Transverse colon (tissue), 4 donors: ENCODE measurements at places on chromosomes 6 and 20. TPM values are rescaled to one million over a fixed set of nuclear protein-coding genes. Genes with fewer than 3 reads are reported as not detected.

SPATS1 gene
- total RNA-seq, result not detected

CCN2 gene
- total RNA-seq, result 146 TPM

FNDC1 gene
- total RNA-seq, result 1.8 TPM

DNA sequence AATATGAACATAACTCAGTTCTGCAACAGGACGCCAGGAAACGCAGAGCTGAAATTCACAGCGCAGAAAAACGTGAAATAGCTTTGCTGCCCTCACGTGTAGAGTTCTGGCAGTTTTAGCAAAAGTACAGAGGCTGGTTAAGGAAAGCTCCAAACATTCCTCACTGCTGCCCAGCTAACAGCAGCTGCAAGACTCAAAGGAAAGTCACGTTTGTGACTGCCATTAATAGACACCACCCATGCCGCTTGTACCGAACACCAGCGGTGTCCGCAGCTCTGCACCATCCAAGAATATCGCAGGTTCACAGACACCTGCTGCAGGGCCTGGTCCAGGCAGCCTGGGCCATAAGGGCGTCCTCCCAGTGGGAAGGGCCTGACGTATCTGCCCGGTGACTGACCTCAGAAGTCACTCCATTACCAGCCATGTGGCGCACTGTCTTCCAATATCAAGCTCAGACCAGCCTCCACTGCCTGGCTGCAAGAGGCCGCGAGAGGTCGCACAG, 61.4 kb downstream of the WDR27 start:
- no peak for DNase-seq

GRCh38 chr6:137213813-137214212, 5.4 kb downstream of the IFNGR1 start:
- no peak for DNase-seq

DNA sequence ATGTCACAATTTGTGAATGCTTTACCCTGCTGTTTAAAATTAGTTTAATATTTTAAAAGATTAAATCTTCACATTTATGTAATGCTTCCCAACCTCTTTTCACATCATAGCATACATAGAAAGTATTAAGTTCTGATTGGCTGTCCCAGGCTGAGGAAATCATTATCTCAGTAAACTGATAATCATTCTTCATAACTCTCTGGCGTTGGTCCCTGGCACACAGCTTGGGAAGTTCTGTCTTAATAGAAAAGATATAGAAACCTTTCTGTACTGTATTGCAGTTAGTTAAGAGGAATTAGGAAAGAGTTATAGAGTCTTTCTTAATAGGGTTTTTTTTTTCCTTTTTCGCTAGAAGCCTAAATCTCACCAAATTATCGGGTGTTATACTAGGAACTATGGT, 85.4 kb downstream of the CBFA2T2 start:
- no peak for DNase-seq

DNA sequence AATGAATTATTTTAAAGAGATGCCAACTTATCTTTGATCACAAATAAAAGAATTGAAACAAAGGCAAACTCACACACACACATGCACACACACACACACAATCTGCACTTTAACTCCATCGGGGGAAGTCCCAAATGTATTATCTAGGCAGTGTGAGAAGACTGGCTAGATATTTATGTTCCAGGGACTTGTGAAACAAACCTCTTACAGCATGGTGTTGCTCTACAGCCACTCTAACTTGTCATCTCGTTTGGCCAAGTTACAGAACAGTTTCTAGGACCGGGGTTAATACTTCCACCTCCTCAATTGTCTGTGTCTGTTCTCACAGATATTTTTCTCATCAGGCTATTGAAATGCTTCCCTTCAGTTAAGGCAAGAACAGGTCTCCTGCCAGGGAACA, 855.0 kb downstream of the EPHA7 start:
- DNase-seq, result no peak

GRCh38 chr6:131916847-131917246, 34.3 kb downstream of the CCN2 start:
- DNase-seq, result no peak

DNA sequence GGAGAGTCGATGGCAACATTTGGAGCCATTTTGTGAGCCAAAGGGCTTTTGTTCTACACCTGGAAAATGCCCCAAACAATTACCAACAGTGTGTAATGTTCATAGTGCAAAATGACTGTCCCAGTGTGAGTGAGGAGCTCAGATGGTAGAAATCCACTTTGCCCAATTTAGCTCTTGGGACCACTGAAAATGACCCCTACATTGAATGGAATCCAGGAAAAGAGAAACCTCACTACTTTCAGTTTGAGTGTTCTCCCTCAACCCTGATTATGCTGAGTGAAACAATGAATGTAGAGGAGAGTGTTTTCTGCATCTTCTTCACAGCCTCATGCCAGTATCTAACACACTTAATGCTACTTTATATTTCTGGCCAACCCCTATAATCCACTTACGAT, 84.9 kb upstream of the NRN1 start:
- no peak for DNase-seq

- no peak for DNase-seq
These were observed 55.8 kb downstream of the PLAGL1 start for GRCh38 chr6:143952060-143952778.

DNA sequence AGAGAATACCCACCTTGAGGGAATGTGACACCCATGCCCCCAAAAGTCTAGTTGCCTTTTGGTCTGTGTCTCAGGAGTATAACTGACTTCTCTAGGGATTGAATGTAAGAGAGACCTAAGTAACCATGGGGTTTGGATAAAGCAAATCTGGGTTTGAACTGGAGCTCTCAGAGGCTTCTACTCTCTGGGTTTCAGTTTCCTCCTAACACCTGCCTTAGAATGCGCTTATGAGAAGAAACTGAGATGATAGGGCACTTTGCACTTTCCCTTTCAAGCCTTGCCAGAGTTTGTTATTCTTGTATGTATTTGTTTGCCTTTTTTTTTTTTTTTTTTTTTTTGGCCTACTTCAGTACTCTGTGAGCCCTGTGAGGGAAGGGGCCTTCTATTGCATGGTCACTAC, 19.4 kb downstream of the SDHAF4 start:
- no peak for DNase-seq

GRCh38 chr20:18978311-18978710, 164.7 kb downstream of the SCP2D1 start:
- DNase-seq, result no peak

DNA sequence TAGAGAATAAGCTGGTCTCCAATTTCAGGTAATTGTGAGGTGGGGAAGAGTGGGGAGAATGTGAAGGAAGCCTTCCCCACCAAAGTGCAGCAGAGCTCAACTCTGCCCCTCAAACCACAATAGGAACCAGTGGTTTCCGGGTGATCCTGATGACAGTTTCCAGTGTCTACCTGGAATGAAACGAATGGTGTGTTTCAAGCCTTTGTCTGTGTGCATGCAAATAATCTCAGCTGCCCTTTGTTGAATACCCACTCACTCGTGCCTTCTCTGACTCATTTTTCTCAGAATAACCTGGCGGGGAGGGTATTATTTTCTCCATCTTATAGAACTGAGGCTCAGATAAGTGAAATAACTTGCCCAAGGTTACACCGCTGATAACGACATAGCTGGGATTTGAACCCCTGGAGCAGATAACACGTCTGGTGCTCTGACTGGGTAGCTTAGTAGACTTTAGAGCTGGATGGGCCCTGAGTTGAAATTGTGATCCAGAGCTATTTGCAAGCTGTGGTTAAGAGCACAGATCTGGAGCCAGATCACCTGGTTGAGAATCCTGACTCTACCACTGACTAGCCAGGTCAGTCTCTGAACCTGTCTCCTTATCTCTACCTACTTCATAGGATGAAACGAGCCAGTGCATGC, 85.1 kb downstream of the EYA2 start:
- DNase-seq, result no peak

GRCh38 chr6:6748001-6748400, 159.5 kb downstream of the LY86 start:
- no peak for DNase-seq

- DNase-seq, result no peak
These were observed 356.6 kb upstream of the SULF2 start for GRCh38 chr20:48141660-48142515.
